ENCODE measurements at places on chromosomes 7 and 10.

- no peak for DNase-seq
These were observed 240.0 kb upstream of the AUTS2 start for GRCh38 chr7:69358163-69358821.

GRCh38 chr10:86263209-86263608 is 103.4 kb downstream of the GRID1 start:
- DNase-seq, result no peak

DNA sequence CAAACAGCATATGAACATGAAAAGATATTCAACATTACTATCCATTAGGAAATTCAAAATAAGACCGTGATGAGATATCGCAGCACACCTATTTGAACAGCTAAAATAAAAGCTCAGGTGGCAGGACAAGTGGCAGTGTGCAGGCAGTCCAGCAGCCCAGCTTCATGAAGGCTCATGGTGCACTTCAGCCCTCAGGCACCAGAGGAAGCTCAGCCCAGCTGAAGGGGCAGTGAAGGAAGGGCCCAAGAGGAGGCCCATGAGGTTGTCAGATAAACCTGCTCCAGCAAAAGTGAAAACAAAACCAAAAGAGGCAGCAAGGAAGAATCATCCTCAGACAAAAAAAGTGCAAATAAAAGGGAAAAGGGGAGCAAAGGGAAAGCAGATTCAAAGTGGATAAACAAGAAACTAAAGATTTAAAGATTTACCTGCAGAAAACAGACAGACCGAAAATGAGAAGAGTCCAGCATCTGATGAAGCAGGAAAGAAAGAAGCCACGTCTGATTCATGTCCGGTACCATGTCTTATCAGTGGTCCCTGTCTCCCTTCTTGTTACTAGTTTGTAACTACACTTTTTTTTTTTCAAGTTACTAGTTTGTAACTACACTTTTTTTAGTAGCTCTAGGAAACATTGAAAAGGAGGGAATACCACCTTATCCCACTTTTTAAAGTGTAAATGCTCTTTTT is 15.0 kb upstream of the FAM24B start:
- DNase-seq, result no peak

DNA sequence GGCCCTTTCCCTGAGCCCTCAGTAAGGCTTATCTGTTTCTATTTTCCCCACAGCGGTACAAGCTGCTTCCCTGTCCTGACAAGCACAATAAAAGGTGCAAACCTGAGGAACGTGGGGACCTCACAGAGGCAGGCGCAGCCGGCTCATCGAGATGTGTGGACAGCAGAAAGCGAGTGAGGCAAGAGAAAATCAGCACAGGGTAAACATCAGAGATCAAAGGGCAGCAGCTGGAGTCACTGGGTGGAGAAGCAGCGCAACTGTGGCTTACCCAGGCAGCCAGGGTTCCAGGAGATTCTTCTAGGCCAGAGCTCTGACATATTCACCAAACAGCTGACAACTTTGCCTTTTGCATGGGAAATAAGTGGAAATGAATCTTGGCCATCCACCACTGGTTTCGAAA is 212.6 kb downstream of the WDR11 start:
- DNase-seq, result no peak

GRCh38 chr7:40014376-40014775 is 64.3 kb downstream of the CDK13 start:
- DNase-seq, result no peak

DNA sequence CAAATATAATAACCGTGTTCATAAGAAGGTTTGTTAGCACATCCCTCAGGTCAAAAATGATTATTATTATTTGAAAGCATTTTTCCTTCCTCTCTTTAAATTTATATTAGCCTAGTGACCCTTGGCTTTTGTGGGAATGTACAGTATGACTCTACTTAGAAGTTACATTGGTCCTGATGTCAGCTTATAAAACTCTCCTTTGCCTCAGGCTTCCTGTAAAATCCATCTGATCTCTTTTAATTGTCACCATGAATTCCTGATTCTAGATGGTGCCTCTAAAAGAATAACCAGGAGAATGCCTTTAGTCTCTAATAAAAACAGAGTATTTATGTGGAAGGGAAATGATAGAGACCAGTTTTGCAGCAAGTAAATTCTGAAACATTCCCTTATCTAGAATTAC is 1134.4 kb downstream of the XPNPEP1 start:
- no peak for DNase-seq

- peak; percentile 67 for DNase-seq
These were observed 31.5 kb downstream of the MTURN start for GRCh38 chr7:30166155-30166840.

Measured in inflammatory macrophage treated with lipopolysaccharide for 1 hour (primary cell).